Caki2 (cell line): ENCODE measurements at places on chromosomes 3 and 15.

GRCh38 chr3:130838898-130839600, 54.8 kb upstream of the ATP2C1 start:
- DNase-seq = no peak

GRCh38 chr3:147661916-147662315, 252.8 kb downstream of the ZIC1 start:
- no peak for DNase-seq

DNA sequence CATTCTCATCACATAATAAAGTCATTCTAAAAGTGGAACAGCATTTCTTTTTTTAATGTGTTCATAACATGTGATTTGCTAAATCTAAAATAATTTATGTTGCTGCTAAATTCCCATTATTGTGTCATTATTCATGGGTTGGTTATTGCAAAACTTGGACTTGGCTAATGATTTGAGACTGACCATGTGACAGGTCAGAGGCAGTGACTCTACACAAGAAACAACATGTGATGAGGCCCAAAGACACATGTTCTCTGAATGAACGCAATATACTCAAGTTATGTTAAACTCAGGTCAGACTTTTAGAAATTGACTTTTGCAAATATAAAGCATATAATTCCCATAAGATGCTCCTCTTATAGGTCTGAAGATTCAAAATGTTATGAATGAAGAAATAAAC, 566.1 kb downstream of the TBL1XR1 start:
- DNase-seq = no peak

- DNase-seq = no peak
These were observed 2.5 kb downstream of the FAM107A start for GRCh38 chr3:58574682-58575081.

DNA sequence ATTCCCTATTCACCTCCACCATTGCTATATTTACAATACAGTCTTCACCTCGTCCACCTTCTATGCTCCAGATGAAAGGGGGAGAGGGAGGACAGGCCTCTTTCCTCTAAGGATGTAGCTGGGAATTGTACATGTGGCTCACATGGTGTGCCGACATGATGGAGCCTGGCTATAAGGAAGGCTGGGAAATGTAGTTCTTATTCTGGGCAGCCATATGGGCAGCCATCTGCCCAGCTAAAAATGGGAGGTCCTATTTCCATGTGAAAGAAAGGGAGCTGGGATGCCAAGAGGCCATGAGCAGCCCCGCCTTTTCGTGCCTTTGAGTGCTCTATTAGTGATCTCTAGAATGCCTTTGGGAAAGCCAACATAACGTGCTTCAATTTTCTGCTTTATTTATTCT, 27.1 kb upstream of the MGLL start:
- no peak for DNase-seq

- DNase-seq = no peak
These were observed 73.0 kb downstream of the MYO9A start for GRCh38 chr15:72044956-72045355.

- DNase-seq = no peak
These were observed 101.8 kb downstream of the STT3B start for GRCh38 chr3:31634476-31634875.

DNA sequence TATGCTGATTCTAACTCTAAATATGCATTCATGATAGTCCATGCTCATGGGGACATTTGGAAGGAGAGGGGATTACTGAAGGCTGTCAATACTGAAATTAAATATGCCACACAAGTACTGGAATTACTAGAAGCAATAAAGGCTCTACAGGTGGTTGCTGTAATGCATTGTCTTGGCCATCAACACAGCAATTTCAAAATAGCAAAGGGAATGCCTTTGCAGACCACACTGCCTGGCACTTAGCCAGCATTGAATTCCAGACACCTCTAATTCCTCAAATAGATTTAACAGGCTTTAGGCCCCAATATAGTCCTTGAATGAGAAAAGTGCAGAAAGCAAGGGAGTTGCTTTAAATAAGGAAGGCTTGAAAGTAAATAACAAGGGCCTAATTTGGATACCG, 115.8 kb upstream of the PLCL2 start:
- no peak for DNase-seq

DNA sequence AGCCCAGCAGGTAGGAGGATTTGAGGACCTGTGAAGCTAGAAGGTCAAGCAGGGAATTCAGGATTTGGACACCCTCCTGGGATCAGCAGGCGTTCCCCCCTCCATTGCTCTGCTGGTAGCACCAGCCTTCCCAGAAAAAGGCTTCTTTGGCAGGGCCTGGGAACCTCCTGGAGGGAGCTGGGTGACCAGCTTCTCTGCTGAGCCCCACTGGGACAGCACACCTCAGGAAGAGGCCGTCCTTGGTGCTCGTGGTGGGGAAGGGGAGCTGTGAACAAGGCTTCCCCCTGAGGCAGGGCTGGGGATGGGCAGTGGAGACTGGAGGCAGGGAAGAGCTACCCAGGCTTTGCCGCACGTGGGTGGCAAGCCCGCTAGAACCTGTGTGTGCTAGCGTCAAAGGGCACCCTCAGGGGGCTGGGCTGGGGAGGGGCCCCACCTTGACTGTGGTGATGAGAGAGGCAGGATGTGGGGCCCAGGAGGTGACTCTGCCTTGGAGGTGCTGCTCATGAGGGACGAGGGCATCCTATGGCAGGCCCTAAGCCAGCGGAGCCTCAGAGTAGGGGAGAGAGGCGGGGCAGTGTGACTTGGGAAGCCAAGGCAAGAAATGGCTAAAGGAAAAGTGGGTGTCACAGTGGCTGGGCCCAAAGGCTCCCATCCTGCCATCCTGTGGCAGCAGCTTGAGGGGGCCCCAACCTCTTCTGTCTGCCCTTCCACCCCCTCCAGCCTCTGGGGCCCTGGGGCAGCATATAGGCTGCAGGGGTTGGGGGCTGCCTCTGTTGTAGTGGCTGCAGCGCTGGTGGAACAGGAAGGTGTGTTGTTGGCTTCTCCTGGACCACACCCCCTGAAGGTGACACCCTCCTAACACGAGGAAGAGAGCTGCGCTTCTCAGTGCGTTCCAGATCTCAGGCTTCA, 20.7 kb downstream of the KLF13 start:
- no peak for DNase-seq

GRCh38 chr3:39478226-39478625, 10.7 kb downstream of the MOBP start:
- no peak for DNase-seq

- DNase-seq = no peak
These were observed 294.2 kb upstream of the THBS1 start for GRCh38 chr15:39286706-39287105.

- DNase-seq = no peak
These were observed 39.1 kb downstream of the IDH2 start for GRCh38 chr15:90062973-90063769.

GRCh38 chr3:54563501-54564200, 364.2 kb downstream of the LRTM1 start:
- DNase-seq = no peak

- no peak for DNase-seq
These were observed 172.5 kb downstream of the MTHFS start for GRCh38 chr15:79724312-79724711.

GRCh38 chr3:44301746-44302145, 36.8 kb upstream of the TCAIM start:
- DNase-seq = no peak

GRCh38 chr15:96337365-96338023, 7.0 kb downstream of the NR2F2 start:
- DNase-seq = no peak

DNA sequence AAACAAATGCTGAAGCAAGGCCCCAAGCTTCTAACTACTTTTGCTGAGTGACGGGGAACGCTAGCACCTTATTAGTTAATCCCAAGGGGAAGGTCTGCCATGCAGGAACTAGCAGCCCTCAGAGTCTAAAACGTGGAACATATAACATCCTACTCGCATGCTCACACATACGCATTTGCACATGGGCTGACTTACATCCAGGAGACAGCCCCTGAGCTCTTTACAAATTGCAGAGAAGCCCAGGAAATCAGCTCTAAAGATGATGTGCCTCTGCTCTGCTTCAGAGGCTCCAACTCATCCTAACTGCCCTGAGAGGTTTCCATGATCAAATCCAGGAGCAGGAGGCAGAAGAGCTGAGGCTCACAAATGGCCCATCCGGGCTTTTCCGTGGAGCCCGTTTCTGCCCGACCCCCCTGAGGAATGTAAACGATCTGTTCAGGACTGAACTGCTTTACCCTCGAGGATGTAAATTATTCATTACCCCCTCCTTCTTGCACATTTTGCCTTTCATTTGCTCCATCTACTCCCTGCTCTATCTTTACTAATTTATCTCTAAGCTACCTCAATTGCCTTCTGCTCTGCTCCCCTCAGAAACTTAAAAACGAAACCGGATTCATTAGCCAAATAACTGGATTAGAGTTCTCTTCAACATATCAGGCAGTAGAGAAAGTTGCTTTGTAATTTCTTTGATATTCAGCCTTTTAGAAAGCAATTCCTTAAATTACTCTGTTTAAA, 141.9 kb upstream of the CCDC54 start:
- no peak for DNase-seq

DNA sequence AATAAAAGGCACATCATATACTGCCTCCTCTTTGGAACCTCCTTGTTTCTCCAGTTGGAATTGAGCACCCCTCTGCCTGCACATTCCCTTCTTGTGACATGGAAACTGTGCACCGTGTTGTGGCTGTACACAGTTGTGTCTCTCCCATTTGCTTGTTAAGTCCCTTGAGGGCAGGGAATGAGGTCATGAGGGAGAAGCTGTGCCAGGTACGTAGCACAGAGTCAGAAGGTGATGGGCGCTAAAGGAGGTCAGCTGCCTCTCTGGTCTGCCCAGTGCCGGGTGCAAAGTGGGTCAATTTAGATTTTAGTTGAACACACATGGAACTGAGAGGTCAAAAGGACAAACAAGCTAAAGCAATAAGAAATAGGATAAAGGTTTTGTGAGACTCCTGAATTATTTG, 124.4 kb downstream of the FAM43A start:
- DNase-seq = no peak

- DNase-seq = no peak
These were observed 2.6 kb downstream of the SLMAP start for GRCh38 chr3:57758686-57759085.

GRCh38 chr3:144554889-144555288, 583.3 kb downstream of the DIPK2A start:
- DNase-seq = no peak

GRCh38 chr15:71455878-71456277, 340.6 kb downstream of the THSD4 start:
- no peak for DNase-seq

- DNase-seq = no peak
These were observed 350.7 kb upstream of the AZI2 start for GRCh38 chr3:28699283-28699682.

DNA sequence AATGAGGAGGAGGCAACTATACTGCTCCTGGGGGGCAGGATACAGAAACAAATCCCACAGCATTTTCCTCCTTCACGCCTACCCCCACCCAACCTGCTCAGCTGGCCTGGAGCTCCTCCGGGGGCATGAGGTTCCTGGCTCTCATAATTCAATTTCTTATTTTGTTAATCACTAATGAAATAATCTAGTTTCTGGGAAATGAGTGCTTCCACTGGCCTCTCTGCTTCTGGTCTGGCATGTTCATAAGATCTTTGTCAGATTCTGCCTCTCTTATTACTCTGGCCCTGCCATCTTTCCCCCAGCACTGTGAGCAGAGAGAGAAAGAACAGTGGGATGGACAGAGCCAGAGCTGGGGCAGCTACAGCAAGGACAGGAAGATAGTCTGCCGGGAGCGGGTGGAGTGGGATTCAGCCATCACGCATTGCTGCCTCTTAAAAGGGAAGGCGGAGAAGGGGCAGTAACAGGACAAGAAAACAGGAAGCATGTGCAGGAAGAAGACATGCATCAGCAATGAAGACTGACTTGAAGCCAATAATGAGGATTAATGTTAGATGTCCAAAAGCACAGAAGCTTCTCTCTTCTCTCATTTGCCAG, 13.6 kb downstream of the RPAP1 start:
- no peak for DNase-seq

- no peak for DNase-seq
These were observed 33.0 kb downstream of the SRP14 start for GRCh38 chr15:40006003-40006402.

- no peak for DNase-seq
These were observed 11.5 kb upstream of the PDIA5 start for GRCh38 chr3:123055352-123055751.

GRCh38 chr3:17901893-17902292, 159.5 kb upstream of the TBC1D5 start:
- DNase-seq = no peak

GRCh38 chr3:136642711-136643110, 109.5 kb downstream of the STAG1 start:
- DNase-seq = no peak

GRCh38 chr3:125051715-125052581, 3.8 kb downstream of the HEG1 start:
- no peak for DNase-seq

DNA sequence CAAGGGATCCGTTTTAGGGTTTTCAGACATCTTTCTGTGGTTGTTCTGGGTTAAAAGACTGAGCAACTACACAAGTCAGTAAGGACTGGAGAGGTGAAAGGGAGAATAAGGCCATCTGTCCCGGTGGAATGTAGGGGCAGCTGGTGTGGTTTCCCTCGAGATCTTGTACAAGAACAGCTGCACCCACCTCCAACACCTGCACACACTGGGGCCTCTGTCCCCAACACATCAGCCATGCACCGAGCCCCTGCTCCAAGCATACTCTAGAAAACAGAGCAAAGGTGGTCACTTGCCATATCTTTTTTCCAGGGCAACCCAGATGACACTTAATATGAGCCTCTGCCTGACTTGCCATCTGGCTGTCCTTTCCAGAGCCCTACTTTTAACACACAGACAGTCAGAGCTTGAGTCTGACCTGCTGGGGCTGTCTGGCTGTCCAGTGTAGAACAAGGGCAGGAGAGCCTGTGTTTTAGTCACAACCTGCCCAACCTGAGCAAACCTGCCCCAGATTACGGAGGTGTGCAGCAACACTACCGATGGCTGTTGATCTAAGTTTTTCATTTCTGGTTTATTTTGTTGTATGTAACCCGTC, 12.2 kb downstream of the MAN2A2 start:
- DNase-seq = no peak

DNA sequence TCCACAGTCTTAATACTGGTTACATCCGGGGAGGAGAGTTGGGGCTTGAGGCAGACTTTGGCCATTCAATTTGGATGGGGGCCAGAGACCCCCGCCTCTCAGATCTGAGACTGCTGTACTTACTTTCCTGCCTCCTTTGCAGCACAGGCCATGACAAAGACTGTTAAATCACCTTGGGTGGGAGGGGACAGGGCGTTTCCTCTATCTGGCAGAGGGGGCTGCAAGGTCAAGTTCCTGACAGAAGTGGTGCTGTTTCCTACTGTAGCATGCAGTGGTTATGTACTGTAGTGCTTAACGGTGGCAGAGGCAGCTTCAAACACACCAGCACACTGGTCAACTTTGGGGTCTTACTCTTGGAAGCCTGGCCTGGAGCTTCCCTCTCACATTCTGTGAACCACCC, 261.2 kb upstream of the LRRFIP2 start:
- DNase-seq = no peak

GRCh38 chr3:151101270-151101969, 16.0 kb downstream of the MED12L start:
- no peak for DNase-seq

- no peak for DNase-seq
These were observed 1.4 kb upstream of the WHAMM start for GRCh38 chr15:82807920-82808633.
